T-helper 22 cell (primary cell): ENCODE measurements at places on chromosomes 2 and 18.

GRCh38 chr2:12867631-12868287 is 151.0 kb downstream of the TRIB2 start:
- no peak for DNase-seq

GRCh38 chr18:36780748-36781147 is 48.1 kb downstream of the TPGS2 start:
- no peak for DNase-seq

- DNase-seq = no peak
Measured at GRCh38 chr2:167908786-167909185, 338.6 kb downstream of the STK39 start.

DNA sequence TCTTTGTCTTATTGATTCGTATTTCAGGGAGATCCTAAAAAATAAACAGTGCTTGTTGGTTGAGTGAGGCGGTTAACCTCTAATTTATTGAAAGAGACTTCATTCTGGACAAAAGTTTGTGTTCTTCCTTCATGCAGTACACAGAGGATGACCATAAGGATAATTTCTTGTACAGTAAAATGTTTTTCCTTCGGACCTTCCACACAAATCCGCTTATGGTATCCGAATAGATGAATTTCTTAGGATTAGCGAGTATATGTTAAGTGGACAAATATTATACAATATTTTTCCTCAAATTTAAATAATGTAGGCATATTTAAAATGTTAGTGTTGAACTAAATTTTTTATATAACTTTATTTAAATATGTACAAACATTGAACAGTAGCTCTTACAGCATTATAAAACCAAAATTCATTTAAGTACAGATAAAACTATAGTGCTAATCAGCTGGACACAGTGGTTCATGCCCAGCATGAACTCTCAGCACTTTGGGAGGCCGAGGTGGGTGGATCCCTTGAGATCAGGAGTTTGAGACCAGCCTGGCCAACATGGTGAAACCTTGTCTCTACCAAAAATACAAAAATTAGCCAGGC is 84.4 kb downstream of the LPIN1 start:
- DNase-seq = no peak

- DNase-seq = no peak
Measured at GRCh38 chr2:179483131-179483530, 218.5 kb upstream of the SESTD1 start.

DNA sequence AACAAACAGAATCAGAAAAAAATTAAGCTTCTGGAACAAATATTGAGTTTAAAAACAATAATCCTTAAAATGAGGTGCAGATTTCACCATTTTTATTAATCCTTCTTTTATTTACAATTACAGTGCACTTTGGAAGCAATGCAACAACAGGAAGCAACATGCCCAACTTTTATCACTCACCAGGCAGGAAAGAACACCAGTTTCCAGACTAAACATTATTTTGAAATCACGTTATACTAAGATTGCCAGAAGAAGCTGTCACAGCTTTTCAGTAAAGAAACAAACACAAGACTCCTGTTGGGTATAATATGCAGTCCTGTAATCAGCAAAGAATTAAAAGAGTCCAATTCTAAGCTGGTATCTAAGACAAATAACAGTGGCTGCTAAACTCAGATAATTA is 137.9 kb upstream of the ZC3H15 start:
- no peak for DNase-seq

DNA sequence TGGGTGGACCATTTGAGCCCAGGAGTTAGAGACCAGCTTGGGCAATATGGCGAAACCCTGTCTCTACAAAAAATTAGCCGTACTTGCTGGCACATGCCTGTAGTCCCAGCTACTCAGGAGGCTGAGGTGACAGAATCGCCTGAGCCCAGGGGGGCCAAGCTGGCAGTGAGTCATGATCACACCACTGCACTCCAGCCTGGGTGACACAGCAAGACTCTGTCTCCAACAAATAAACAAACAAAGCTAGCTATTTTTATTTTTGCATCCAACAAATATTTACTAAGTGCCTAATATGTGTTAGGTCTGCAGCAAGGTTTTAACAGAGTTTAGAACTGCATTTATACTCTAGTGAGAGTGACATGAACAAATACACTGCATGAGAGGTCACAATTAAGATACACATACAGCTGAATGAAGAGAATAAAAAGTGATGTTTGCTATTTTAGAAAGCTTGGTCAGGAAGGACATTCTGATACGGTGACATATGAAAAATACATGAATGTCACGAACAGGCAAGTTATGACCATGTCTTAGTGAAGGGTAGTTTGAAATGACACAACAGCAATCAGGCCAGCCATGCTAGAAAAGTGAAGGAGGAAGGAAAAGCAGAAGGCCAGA is 83.2 kb upstream of the FRZB start:
- DNase-seq = no peak

GRCh38 chr18:64872710-64873458 is 724.0 kb upstream of the LINC00305 start:
- no peak for DNase-seq

DNA sequence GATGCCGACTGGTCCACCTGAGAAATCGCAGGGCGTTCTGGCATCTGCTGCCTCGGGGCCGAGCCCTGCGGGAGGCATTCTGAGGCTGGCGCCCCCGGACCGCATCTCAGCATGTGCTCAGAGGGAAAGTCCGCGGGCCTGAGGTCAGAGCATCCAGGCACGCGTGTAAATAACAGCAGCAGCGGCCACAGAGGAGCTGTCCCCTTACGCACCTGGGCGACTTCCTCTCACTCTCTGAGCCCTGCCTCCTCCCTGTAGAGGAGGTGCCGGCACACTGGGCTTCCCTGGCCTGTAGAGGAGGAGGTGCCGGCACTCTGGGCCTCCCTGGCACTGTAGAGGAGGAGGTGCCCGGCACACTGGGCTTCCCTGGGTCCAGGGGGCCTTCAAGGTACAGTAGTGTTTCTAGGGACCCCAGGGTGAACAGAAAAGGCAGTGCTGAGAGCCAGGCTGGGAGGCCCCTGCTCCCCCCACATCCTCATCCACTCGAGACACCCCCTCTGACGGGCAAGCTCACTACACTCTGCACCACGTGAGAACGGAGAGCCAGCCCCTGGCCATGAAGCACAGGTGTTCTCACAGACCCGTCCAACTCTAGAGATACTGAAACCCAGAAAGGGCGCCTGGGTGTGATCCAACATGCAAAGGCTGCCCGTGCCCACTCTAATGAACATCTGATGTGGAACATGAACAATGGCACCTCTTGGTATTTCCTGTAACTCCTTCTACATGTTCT is 263.5 kb downstream of the HDAC4 start:
- DNase-seq = no peak

DNA sequence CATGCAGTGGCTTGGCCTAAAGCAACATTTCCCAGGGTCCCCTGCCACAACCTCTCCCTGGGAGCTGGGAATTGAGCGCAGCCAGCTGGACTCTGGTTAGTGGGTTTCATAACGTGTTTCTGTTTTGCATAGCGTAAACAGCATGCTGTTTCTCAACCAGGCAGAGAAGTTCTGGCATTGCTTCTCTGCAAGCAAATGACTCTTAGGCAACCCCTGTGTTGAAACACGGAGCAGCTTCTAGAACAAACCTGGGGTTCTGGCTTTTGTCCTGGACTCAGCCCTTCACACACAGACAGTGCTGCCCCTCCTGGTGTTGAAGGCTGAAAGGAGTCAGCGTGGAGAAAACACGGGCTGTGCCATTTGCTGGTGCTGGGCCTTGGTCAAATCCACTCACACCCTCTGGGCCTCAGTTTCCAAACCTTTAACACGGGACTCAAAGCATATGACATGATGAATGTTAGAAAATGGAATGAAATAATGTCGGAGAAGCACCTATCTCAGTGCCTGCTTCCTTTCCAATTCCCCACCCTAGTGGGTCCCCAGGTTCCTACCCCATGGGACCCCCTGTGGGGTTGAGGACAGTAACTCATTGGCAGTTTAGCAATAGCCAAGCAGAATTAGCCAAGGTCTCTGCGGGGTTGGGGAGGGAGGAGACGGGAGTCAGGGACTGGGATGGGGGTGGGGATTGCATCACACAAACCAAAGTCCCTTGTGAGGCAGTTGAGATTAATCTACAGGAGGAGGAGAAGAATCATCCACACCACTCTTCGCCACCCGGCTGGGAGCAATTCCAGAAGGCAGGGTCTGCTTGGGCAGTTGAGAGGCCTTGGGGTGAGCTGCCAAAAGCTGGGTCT is 30.2 kb upstream of the IL1R2 start:
- no peak for DNase-seq

DNA sequence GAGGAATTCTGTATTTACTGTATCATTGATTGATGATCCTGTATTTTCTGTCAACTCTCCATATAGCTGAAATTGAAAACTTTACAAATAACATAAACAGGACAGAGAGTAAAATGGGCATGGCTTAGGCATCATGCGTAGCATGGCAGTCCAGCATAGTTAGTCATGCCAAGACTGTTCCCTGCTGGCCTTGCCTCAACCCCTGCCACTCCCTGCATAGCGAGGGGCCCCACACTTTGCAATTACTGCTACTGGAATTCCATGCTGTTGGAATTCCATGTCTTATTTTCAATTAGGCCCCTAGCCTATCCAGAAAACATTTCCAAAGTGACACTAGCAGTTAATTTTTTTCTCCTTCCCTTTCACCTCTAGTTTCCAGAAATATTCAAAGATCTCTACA is 15.1 kb upstream of the SOX11 start:
- no peak for DNase-seq

DNA sequence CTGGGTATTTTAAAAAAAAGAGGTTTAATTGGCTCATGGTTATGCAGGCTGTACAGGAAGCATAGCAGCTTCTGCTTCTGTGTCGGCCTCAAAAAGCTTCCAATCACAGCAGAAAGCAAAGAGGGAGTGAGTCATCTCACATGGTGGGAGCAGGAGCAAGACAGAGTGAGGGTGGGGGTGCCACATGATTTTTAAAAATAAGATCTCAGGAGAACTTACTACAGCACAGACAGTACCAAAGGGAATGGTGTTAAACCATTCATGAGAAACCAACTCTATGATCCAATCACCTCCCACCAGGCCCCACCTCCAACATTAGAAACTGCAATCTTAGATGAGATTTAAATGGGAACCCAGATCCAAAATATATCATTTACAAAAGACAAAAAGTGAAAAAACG is 14.6 kb downstream of the ZNF519 start:
- DNase-seq = no peak

GRCh38 chr2:58851598-58851997 is 610.5 kb upstream of the FANCL start:
- no peak for DNase-seq

GRCh38 chr2:179313057-179313456 is 48.4 kb upstream of the SESTD1 start:
- no peak for DNase-seq

GRCh38 chr2:71117063-71117462 is 13.0 kb downstream of the MCEE start:
- no peak for DNase-seq

GRCh38 chr18:63161761-63162195 is 157.8 kb downstream of the BCL2 start:
- DNase-seq = peak; percentile 83

DNA sequence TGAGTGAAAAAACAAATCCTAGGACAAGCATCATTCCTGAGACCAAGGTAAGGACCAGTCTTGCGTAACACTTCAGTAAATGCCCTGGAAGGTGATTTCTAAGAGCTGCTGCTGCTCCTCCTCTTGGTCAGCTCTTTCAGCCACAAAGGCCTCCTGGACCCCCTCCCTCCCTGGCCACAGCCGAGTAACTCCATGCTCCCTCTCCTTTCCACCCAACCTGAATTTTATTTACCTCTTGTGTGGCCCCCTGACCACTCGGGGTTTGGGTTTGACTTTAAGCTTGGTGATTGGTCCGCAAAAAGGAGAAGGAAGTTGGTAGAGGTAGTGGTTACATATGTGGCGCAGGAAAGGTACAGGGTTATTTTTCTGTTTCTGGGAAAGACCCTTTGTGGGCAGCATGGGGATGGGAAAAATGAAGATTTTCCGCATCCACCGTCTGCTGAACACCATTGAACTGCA is 9.2 kb downstream of the HTRA2 start:
- no peak for DNase-seq

- DNase-seq = no peak
Measured at GRCh38 chr2:40433736-40434135, 18.2 kb downstream of the SLC8A1 start.

DNA sequence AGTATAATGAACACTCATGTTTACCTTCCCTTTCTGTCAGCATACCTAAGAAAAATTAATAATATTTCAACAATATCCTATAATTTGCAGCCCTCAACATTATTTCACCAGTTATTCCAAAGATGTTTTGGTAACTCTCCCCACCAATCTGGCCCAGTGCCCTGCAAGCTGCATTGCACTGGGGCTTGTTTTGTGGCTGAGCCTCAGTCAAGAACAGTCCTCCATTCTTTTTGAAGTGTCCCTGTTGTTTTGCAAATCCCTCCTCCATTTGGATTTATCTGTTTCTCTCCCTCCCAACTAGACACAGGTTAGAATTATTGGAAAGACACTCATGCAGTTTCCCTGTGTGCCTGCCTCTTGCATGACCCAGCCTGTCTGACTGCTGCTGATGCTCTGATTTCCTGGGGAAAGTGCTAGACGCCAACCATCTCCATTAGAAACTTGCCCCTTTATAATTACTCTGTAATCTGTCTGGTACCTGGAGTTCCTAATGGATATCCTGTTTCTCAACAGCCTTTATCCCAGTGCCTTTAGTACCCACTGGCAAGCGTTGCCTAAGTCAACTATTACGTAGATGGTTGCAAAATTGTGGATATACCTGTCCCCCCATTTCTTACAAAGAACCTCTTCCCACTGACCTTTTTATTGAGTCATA is 60.2 kb downstream of the EIF5B start:
- DNase-seq = no peak

DNA sequence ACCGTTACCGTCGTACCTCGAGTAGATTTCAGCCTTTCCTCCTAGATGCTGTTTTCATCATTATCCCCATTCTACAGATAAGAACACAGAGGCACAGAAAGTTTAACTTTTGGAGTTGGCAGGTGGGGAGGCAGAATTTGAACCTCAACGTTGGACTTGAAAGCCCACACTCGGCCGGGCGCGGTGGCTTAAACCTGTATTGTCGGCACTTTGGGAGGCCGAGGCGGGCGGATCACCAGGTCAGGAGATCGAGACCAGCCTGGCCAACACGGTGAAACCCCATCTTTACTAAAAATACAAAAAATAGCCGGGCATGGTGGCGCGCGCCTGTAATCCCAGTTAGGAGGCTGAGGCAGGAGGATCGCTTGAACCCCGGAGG is 11.5 kb downstream of the CATIP start:
- no peak for DNase-seq
